Heart right ventricle (tissue), 16 donors: ENCODE measurements at places on chromosomes 5 and 9. TPM values are rescaled to one million over a fixed set of nuclear protein-coding genes. Genes with fewer than 3 reads are reported as not detected.
A peak's percentile ranks its signal among the peaks of the same experiment; 100 is the strongest.

The C7 gene
- 255 TPM for polyA plus RNA-seq

The BARX1 gene
- polyA plus RNA-seq, result not detected

The PCDHGA6 gene
- polyA plus RNA-seq, result 1.2 TPM

The AQP7 gene
- 28.2 TPM for polyA plus RNA-seq

The CD14 gene
- polyA plus RNA-seq, result 14.0 TPM

The DND1 gene
- 0.81 TPM for polyA plus RNA-seq

GRCh38 chr5:129096382-129096991 lies 1.9 kb downstream of the ISOC1 start:
- peak overlapping the region; percentile 95 for H3K4me3 ChIP-seq
- H3K27me3 ChIP-seq, result no peaks in the 10 kb centered on the region
- peaks cover 58% of the 10 kb centered on the region for H3K4me1 ChIP-seq
- H3K27ac ChIP-seq, result peak overlapping the region; percentile 91
- no peak for DNase-seq

- peak overlapping the region; percentile 98 for H3K27ac ChIP-seq
- no peaks in the 10 kb centered on the region for H3K36me3 ChIP-seq
- H3K27me3 ChIP-seq, result no peaks in the 10 kb centered on the region
- peak overlapping the region; percentile 9 for H3K4me3 ChIP-seq
Measured at GRCh38 chr5:172897481-172898217, 61.6 kb upstream of the RPL26L1 start.

- no peak for DNase-seq
- no peaks in the 10 kb centered on the region for H3K27me3 ChIP-seq
- H3K27ac ChIP-seq, result no peak overlapping the region
- no peak overlapping the region for H3K4me3 ChIP-seq
- no peaks in the 10 kb centered on the region for H3K36me3 ChIP-seq
- H3K4me1 ChIP-seq, result peaks cover 14% of the 10 kb centered on the region
Measured at GRCh38 chr5:56277573-56277972, 44.4 kb upstream of the ANKRD55 start.

GRCh38 chr9:36813154-36813553 lies 220.9 kb downstream of the PAX5 start:
- peaks cover 43% of the 10 kb centered on the region for H3K27me3 ChIP-seq
- H3K4me3 ChIP-seq, result no peak overlapping the region
- no peak for DNase-seq
- H3K27ac ChIP-seq, result no peak overlapping the region
- H3K36me3 ChIP-seq, result no peaks in the 10 kb centered on the region

DNA sequence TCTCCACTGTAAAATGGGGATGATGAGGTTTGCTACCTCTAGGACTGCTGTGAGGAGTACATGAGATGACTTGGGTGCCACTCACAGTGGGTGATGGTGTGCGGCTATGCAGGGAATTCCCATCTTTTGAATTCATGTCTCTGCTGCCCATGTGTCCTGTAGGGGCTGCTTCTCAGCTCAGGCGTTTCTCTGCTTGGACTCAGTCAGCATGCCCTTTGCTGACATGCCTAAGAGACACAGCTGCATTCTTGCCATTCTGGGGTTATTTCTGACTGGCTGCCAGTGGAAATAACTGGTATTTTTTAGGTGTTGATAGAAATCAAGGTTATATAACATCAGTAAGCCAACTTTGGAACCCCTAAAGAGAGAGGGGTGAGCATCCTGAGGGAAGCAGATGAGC lies 24.3 kb upstream of the XPA start:
- no peaks in the 10 kb centered on the region for H3K4me1 ChIP-seq
- no peak overlapping the region for H3K27ac ChIP-seq
- no peaks in the 10 kb centered on the region for H3K27me3 ChIP-seq
- no peak overlapping the region for H3K4me3 ChIP-seq
- no peak for DNase-seq

DNA sequence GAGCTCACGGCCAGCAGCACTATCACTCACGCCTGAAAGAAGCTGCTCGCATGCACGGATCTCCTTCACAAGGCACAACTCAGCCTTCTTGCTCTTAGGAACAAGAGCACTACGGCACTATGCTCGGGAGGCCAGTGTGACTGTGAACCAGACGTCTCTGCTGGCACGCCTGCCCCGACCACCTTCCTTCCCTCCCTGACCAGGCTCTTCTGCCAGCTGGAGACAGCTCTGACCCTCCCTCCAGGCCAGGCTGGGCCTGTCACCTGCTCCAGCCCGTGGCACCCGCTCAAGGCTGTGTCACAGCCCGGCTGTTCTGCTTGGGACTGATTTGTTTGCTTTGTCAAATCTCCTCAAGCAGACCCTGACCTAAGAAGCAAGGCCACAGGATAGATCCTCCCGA lies 7.0 kb downstream of the TBC1D9B start:
- H3K27me3 ChIP-seq, result no peaks in the 10 kb centered on the region
- DNase-seq, result no peak
- peaks cover 5% of the 10 kb centered on the region for H3K4me1 ChIP-seq
- H3K4me3 ChIP-seq, result no peak overlapping the region

- no peaks in the 10 kb centered on the region for H3K4me1 ChIP-seq
- no peak overlapping the region for H3K4me3 ChIP-seq
- H3K36me3 ChIP-seq, result no peaks in the 10 kb centered on the region
- no peak for DNase-seq
Measured at GRCh38 chr9:25119041-25119440, 559.2 kb downstream of the TUSC1 start.

DNA sequence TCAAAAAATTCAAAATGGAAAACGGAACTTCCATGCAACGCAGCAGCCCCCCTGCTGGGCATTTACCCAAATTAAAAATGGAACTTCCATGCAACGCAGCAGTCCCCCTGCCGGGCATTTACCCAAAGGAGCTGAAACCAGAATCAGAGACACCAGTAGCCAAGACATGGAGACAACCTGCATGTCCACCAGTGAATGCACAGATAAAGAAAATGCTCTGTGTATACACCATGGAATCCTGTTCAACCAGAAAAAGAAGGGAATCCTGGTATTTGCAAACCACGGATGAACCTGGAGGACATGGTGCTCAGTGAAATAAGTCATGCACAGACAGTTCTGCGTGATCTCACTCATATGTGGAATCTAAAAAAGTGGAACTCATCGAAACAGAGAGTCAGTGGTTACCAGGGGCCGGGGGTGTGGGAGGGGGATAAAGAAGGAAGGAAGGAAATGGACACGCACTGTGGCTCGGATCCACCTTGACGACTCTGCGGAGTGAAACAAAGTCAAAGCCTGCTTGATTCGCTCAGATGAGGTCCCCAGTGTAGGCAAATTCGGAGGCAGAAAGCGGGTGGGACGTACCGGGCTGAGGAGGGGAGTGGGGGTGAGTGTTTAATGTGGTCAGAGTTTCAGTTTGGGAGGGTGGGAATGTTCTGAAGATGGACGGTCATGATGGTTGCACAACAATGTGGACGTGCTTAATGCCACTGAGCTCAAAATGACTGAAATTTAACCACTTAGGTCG lies 40.2 kb upstream of the EXOC3 start:
- no peak overlapping the region for H3K27ac ChIP-seq
- peaks cover 14% of the 10 kb centered on the region for H3K4me1 ChIP-seq
- no peaks in the 10 kb centered on the region for H3K36me3 ChIP-seq
- no peak for DNase-seq
- H3K27me3 ChIP-seq, result peaks cover 18% of the 10 kb centered on the region
- no peak overlapping the region for H3K4me3 ChIP-seq

GRCh38 chr9:106174346-106174745 lies 480.0 kb downstream of the TMEM38B start:
- no peak overlapping the region for H3K4me3 ChIP-seq
- no peak for DNase-seq
- no peaks in the 10 kb centered on the region for H3K36me3 ChIP-seq
- H3K27ac ChIP-seq, result no peak overlapping the region

DNA sequence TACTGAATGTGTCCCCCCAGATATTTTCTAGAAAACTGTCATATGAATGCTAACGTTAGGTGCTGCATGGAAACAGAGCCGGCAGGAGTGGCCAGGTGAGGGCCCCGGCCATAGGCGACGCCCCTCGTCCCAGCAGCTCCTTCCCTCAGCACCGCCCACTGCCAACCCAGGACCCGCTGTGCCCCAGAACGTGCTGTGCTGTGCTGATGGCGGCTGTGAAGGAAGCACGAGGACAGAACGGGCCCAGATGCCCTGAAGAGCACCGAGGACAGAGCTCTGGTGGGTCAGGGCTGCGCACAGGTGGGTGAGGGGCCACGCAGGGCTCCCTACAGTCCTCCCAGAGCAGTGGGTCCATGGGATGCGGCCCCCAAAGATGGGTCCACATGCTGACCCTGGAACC lies 30.3 kb downstream of the LPCAT1 start:
- peaks cover 86% of the 10 kb centered on the region for H3K36me3 ChIP-seq
- H3K4me1 ChIP-seq, result no peaks in the 10 kb centered on the region
- no peak overlapping the region for H3K4me3 ChIP-seq
- H3K27ac ChIP-seq, result no peak overlapping the region
- DNase-seq, result no peak
- no peaks in the 10 kb centered on the region for H3K27me3 ChIP-seq

DNA sequence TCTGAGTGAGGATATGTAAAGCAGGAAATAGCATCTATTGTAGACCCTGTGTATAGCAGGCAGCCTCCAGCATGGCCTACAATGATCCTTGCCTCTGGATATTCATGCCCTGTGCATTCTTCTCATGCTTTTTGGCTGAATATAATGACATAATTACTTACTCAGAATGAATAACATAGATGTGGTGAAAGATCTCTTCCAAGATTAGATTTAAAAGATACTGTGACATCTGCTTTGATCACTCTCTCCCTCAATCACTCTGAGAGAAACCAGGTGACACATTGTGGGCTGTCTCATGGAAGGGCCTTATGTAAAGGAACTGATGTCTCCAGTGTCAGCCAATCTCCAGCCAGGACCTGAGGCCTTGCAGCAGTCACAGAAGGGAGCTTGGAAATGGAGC lies 376.7 kb downstream of the DNAH5 start:
- H3K4me3 ChIP-seq, result no peak overlapping the region
- no peaks in the 10 kb centered on the region for H3K36me3 ChIP-seq
- no peak for DNase-seq
- H3K27ac ChIP-seq, result no peak overlapping the region
- H3K27me3 ChIP-seq, result no peaks in the 10 kb centered on the region

DNA sequence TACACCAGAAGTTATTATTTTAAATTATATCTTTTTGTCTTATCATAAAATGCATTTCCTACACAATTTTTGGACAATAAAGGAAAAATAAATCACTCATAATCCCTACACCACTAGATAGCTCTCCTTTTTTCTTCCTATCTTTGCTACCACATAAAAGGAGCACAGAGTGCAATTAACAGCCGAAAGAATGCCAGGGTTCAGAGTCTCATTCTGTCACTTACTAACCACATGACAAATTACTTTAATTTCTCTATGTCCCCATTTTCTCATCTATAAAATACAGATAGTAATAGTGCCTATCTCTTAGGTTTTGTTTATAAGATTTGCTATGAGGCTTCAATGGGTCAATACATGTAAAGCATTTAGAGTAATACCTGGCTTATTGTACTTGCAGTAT lies 158.7 kb upstream of the GRIN3A start:
- no peak for DNase-seq
- no peak overlapping the region for H3K4me3 ChIP-seq
- no peak overlapping the region for H3K27ac ChIP-seq
- no peaks in the 10 kb centered on the region for H3K27me3 ChIP-seq

DNA sequence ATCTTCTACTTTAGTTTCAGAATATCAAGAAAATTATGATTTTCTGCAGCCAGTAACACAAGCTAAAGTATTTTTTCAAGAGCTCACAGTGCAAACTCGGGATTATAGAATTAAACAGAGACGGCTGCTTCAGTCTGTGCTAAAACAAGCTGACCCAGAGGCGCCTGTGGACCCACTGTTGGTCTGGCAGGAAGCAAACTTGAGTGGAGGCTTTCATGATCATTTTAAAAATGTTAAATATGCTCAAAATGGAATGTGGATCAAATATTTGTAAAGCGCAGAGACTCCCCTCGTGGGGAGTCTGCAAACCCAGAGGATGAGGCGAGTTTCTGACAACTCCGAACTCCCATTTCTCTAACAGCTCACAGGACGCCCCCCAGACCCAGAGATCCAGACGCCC lies 13.0 kb downstream of the ROR2 start:
- no peaks in the 10 kb centered on the region for H3K36me3 ChIP-seq
- no peaks in the 10 kb centered on the region for H3K4me1 ChIP-seq
- H3K27me3 ChIP-seq, result no peaks in the 10 kb centered on the region
- no peak overlapping the region for H3K4me3 ChIP-seq

GRCh38 chr9:136328011-136328621 lies 777 bp downstream of the GPSM1 start:
- H3K27ac ChIP-seq, result peak overlapping the region; percentile 83
- H3K36me3 ChIP-seq, result no peaks in the 10 kb centered on the region
- H3K4me3 ChIP-seq, result peak overlapping the region; percentile 76
- peaks cover 29% of the 10 kb centered on the region for H3K4me1 ChIP-seq
- peaks cover 23% of the 10 kb centered on the region for H3K27me3 ChIP-seq

- H3K36me3 ChIP-seq, result no peaks in the 10 kb centered on the region
- no peak overlapping the region for H3K27ac ChIP-seq
- peaks cover 8% of the 10 kb centered on the region for H3K4me1 ChIP-seq
- no peaks in the 10 kb centered on the region for H3K27me3 ChIP-seq
- no peak overlapping the region for H3K4me3 ChIP-seq
Measured at GRCh38 chr5:34533582-34534522, 122.3 kb upstream of the RAI14 start.

- no peak overlapping the region for H3K27ac ChIP-seq
- H3K27me3 ChIP-seq, result no peaks in the 10 kb centered on the region
- DNase-seq, result no peak
- H3K4me1 ChIP-seq, result no peaks in the 10 kb centered on the region
- no peaks in the 10 kb centered on the region for H3K36me3 ChIP-seq
Measured at GRCh38 chr5:88518131-88519016, 249.7 kb upstream of the TMEM161B start.

DNA sequence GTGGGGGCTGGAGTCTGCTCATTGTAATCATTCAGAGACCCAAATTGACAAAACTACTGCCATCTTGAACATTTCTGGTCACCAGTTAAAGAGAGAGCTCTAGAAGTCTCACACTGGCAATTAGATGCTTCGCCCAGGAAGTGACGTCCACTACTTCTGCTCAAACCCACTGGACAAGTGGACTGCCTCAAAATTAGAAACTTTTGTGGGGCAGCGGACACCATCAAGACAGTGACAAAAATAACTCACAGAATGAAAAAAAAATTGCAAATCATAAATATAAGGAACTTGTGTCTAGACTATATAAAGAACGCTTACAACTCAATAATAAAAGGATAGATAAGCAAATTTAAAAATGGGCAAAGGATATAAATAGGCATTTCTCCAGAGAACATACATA lies 9.8 kb upstream of the SLC46A2 start:
- H3K36me3 ChIP-seq, result no peaks in the 10 kb centered on the region
- no peak overlapping the region for H3K4me3 ChIP-seq
- peaks cover 6% of the 10 kb centered on the region for H3K27me3 ChIP-seq
- no peak for DNase-seq

DNA sequence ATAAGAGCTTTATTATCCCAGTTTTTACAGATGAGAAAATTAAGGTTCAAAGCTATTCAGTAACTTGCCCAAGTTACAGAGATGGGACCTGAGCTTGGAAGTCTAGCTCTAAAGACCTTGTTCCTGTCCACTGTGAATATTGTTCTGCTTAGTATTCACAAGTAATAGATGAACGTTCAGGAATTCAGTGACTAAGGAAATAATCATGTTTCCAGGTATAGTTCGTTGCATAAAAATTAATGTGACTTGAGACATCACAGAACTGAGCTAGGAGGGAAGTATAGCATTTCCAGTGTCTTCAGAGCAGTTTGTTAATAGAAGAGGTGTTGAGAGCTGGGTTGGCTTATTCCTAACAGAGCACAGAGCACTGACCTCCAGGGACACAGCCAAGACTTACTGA lies 136.1 kb downstream of the FGF1 start:
- H3K4me3 ChIP-seq, result no peak overlapping the region
- no peaks in the 10 kb centered on the region for H3K36me3 ChIP-seq
- H3K27ac ChIP-seq, result no peak overlapping the region
- H3K4me1 ChIP-seq, result peaks cover 21% of the 10 kb centered on the region
- no peak for DNase-seq
